ENCODE measurements at places on chromosomes 6 and 20.

DNA sequence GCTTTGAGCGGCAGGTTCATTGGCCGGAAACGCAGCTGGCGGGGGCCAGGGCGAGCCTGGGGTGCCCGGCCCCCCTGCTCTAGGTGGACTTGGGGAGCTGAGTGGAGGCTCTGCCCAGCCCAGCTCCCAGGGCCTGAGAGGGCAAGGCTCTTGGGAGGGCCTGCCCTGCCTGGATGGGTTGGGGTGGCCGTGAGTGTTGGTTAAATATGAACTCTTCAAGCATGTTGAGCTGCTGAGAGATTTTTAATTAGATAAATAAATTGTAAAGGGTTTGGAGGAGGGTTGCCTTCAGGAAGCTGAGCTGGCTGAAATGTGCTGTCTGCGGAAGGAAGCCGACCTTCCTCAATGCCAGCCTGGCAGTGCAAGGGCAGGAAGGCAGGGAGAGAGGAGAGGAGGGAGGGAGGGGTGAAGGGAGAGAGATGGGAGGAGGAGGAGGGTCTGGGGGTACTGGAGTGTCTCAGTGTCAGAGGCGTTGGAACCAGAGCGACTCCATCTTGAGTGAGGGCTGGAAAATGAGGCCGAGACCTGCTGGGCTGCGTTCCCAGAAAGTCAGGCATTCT is 39.4 kb upstream of the PMEPA1 start:
- no peak for DNase-seq

- no peak for DNase-seq
Measured at GRCh38 chr20:46159101-46159897, 41.2 kb downstream of the CD40 start.

DNA sequence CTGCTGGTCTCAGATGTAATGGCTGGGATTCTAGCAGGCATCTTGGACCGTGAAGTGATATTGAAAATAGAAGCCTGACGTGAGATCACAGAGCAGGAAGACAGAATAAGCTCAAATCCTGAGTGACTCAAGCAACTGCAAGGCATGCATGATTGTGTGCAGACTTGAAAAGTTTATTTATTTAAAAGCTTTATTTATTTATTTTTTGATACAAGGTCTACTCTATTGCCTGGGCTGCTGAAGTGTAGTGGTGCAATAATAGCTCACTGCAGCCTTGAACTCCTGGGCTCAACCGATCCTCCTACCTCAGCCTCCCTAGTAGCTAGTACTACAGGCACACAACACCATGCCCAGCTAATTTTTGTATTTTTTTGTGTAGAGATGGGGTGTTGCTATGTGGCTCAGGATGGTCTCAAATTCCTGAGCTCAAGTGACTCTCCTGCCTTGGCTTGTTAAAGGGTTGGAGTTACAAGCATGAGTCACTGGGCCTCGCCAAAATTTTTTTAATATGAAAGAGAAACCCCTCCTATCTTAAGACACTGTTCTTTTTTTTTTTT is 40.1 kb upstream of the RNF144B start:
- no peak for DNase-seq

DNA sequence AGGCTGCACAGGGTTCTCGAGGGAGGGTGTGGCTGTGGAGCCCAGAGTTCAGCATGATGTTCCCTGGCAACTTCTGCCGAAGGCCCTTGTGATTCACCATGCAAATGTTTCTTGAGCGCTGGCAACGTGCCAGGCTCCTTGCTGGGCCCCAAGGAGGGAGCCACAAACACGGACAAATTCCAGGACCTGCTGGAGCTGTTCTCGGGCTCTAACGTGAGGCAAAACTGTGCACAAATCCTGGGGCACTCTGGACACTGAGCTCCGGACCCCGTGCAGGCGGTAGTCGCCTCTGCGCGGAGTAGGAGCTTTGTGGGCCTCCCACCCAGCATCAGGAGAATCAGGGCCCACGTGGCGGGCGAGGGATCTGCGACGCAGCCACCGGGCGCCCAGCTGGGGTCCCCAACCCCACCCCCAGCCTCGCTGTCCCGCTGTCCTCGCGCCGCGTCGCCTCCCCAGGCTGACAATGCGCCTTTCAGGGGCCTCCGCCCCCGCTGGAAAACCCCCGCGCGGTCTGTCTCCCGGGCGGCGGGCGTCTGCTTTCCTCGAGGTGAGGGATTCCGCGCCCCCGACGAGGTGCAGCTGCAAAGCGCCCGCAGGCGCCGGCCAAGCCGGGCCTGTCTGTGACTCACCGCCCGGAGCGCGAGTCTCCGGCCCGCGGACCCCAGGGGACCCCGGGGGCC is 31.7 kb upstream of the SCUBE3 start:
- DNase-seq: no peak

DNA sequence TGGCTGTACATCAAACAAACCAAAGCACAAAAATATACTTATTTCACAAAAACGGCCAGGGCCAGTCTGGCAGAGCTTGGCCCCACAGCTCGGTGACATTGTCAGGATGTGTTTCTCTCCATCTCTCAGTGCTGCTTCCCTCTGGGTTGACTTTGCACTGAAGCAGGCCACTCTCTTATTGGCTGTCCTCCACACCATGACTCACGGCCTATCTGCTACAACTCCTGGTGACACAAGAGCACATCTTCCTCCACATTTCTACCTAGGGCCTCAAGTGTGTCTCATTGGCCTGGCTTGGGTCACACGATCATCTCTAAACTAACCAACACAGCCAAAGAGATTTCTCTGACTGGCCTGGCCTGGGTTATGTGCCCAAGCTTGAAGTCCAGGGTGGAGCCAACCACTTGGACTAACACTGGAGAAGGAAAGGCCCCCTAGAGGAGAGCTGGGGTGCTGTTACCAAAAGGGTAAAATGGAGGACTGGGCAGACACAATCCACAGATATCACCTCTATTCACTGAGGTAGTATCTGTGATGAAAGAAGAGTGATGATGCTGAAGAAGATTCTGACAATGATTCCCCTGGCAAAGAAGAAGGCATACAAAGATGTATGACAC is 159.8 kb upstream of the TSHZ2 start:
- no peak for DNase-seq

DNA sequence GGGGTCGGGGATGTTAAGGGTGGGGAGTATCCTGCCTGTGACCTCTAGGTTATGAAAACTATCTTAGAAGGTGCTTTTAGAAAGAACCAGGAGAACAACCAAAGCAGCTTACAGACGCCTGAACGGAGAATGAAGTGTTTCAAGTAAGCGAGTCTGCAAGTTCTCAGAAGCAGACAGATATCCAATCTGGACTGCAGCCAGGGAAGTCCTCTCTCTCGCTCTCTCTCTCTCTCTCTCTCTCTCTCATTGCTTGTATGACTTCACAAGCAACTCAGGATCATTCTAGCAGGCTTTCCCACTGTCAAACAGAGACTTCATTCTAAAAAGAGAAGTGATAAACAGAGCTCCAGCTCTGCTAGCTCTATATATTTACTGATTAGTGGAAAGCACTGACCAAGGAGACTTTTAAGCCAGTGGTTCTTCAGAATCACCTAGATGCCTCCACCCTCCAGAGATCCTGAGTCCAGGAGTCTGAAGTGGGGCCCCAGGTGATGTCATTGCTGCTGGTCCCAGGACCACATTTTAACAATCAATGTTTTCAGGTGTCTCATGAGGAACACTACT is 6.0 kb downstream of the TCF21 start:
- no peak for DNase-seq

GRCh38 chr20:24002896-24003295 is 14.3 kb upstream of the GGTLC1 start:
- DNase-seq: no peak

GRCh38 chr6:135555550-135555949 is 58.0 kb upstream of the AHI1 start:
- DNase-seq: no peak

DNA sequence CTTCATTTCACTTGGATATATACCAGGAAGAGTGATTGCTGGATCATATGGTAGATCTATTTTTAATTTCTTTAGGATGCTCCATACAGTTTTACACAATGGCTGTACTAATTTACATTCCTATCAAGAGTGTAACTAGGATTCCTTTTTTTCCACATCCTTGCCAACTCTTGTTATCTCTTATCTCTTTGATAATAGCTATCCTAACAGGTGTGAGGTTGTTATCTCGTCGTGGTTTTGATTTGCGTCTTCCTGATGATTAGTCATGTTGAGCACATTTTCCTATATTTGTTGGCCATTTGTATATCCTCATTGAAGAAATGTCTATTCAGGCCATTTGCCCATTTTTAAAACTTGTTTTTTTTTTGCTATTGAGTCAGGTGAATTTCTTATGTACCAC is 552.4 kb downstream of the RFPL4B start:
- no peak for DNase-seq

DNA sequence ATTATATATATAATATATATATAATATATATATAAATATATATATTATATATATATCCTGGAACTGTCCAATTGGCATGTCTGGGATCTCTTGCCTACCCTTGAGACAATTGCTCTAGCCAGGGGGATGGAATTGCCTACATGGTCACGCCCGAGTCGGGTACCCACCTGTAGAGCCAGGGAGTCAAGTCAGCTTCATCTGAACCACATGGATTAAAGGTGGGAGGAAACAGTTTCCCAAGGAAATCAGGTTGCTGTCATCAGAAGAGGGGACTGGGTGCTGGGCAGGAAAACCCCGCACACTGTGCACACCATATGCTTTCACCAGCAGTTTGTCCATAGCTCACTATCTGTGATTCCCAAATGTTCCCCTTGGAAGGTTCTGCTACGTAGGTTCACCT is 252.5 kb upstream of the NOX3 start:
- no peak for DNase-seq

DNA sequence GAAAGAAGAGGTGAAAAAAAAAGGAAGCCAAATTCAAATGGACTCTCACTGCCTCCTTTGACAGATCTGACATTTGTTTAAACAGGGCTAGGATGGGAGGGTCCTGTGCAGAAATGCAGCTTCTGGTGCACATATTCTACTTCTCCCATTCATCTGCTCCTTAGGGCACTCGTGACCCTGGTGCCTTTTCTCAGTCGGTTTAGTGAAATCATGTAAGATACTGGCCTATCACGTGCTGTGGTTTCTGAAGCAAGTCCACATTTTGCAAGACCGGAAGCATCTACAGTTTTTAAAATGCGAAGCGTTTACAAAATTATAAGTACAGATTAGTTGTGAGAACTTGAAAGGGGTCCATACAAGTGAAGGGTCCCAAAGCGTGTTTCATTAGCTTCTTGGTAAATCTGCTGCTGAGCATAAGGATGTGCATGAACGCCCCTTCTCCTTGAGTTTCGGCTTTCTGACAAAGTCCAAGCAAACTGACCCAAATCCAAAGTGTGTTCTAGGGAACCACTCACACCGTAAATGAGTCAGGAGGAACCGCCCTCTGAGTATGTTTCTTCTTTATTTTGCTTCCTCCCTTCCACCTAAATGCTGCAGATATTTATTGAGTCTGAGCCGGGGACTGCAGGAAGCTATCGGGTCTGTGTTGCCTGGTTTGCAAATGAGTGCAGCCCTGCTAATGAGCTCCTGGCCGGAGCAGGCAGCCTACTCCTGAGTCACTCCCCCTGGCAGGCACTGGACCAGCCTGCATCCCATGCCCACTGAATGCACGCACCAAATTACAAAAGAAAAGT is 323.8 kb upstream of the JARID2 start:
- no peak for DNase-seq

DNA sequence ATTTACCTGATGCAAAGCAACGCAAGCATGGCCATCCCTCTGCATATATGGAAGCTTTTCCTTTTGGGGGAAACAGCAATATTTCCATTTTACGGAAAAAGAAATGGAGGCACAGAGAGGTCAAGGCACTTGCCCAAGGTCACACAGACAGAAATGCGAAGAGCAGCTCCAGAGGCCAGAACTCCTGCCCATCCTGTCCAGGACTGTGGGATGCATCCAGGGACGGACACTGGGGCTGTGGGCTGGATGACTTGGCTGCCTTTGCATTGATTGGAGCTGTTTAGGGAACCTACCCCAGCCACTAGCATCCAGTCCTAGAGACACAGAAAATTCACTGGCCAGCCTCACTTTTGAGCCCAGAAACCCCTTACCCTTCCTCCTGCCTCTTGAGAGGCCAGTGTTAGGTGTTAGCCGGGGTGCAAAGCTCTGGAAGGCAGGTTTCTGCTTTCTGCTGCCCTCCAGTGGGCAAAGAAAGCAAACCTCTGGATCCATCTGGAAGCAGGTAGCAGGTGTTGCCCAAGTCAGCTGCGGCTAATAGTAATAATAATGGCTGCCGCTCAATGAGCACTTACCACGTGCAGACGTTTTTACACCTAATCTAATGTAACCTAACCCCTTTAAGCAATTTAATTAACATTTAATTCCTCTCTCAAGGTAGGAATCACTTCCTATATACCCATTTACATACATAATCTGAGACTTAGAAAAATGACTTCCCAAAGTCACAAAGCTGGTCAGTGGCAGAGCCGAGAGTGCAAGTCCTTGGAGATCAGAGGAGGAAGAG is 31.7 kb upstream of the CCN5 start:
- peak; percentile 40 for DNase-seq

DNA sequence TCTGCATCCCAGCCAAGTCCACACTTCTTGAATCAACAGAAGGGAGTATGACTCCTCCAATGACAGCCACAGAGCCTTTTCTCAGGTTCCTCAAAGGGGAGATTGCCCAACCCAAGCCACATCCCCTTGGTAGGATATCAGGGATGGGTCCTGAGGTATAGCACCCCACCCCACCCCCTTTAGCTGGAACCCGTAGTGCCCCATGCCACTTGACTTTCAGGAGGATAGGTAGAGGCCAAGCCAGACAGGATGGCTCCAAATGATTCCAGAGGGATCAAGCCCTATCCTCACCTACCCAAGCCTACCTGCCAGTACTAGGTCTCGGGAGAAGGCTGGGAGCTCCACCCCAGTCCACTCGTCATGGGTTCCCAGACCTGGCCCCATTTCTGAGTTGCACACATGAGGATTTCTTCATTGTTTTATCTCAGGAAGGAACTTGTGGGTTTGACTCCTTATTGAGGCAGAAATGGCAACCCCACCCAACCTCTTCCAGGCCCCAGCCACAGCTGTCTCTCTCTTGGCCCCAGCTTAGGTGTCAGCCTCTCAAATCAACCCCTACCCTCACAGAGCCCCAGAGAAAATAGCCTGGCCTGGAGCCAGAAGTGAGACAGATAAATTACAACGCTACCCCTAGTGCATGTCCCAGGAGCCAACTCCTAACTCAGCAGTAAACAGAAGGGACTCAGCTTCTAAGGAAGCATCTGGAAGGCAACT is 3.6 kb downstream of the CCND3 start:
- DNase-seq: no peak

DNA sequence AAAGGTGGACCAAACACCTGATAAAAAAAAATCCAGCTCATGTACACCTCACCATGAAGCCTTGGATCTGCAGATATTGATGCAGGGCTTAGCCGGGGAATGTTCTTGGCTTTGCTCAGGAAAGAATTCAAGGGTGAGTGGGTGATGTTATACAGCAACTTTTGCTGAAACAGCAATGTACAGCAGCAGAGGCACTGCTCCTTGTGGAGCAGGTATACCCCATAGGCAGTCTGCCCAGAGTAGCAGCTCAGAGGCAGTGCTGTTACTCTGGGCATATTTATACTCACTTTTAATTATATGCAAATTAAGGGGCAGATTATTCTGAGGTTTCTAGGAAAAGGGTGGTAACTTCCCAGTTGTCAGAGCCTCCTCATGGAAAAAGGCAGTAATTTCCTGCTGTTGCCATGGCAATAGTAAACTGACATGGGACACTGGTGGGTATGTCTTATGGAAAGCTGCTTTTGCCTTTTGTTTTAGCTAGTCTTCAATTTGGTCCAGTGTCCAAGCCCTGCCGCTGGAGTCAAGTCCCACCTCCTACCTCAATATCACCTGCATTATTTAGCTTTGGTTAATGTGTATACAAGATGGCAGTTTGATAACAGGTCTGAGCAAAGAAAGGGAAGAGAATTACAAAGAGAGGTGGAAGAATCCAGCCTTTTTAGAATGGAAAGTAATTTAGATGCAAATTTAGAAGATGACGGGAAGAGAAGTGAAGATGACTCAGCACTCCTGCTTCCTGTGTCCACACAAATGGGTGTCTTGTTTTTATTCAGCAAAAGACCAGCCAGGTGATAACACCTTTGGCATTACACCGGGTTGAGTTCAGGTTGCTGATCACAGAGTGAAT is 110.1 kb upstream of the JAG1 start:
- DNase-seq: no peak

Measured in activated naive CD4-positive, alpha-beta T cell treated with anti-CD3 and anti-CD28 coated beads, Interleukin-2, amount 50 U/mL, for 16 hours (primary cell).